Activated CD8-positive, alpha-beta memory T cell treated with anti-CD3 and anti-CD28 coated beads for 4 hours (primary cell): ENCODE measurements at places on chromosomes 12 and 14.

GRCh38 chr14:63747846-63748245, 20.0 kb upstream of the SGPP1 start:
- DNase-seq: no peak

DNA sequence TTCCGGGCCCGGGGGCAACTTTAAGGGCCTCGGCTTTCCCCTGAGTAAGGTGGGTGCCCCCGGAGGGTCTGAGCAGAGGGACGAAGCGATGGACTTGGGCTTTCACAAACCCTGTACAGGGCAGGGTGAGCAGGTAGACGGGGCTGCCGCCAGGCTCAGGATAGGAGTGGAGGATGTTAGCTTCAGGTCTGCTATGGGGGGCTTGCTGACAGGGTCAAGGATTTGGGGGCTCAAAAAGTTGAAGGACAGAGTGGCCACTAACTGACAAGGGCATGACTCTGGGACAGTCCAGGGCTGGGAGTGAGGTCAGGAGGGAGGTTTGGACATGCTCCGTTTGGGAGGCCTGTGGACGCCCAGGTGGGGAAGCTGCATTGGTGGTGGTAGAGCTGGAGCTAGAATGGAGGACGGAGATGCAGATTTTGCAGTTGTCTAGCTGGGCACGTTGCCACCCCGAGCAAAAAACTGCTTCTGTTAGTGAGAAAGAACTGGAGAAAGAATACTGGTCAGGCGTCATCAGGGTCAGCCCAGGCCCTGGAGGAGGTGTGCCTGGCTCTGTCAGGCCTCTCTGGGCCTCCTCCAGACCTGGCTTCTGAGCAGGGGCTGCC, 113.3 kb downstream of the ADGRD1 start:
- no peak for DNase-seq

DNA sequence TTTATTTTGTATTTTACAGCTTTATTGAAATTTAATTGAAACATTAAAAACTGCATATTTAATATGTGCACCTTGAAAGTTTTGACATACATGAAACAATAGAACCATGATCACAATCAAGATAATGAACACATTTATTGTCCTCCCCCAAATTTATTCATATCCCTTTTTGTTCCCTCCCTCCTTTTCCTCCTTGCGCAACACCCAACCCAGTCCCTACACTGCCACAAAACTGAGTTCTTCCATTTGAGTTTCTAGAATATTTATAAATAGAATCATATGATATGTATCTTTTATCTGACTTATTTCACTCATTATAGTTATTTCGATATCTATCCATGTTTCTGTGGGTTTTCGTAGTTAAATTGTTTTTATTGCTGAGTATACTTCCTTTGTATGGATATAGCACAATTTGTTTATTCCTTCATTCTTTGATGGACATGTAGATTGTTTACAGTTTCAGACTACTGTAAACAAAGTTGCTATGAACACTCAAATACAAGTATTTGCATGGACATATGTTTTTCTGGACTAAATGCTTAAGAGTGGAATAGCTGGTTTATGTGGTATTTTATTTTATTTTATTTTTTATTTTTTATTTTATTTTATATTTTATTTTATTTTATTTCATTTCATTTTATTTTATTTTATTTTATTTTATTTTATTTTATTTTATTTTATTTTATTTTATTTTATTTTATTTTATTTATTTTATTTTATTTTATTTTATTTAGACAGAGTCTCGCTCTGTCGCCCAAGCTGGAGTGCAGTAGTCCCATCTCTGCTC, 359.1 kb downstream of the SLC6A15 start:
- DNase-seq: no peak

GRCh38 chr12:11553871-11554533, 95.5 kb upstream of the ETV6 start:
- no peak for DNase-seq

DNA sequence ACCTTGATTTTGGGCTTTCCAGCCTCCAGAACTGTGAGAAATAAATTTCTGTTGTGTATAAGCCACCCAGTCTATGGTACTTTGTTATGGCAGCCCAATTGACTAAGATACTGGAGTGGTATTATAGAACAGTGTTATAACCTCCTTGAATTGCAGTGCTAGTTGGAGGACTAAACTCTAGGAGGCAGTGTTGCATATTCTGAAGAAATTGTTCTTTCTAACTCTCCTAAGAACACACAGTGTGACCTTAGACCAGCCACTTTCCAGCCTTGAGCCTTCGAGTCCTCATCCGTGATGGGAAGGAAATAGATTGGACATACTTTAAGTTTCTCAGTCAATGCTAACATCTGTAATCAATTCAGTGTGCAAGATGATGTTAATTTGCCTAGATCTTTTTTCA, 22.4 kb upstream of the LRRC10 start:
- DNase-seq: no peak

DNA sequence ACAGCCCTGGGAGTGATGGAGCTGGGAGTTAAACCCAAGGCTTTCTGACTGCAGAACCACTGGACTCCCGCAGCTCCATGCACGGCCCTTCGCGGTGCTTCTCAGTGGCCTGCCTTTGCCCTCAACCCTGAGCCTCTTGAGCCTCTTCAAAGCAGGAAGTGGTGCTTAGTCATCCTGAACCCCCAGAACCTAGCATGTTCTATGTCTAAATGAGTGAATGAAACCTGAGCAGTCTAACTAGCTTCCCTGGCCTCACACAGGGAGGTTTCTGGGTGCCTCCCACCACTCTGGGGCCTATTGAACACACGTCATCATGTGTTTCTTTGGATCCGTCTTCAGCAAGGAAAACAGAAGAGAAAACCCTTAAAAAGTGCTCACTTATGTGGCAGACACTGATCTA, 117.9 kb upstream of the SFSWAP start:
- no peak for DNase-seq

DNA sequence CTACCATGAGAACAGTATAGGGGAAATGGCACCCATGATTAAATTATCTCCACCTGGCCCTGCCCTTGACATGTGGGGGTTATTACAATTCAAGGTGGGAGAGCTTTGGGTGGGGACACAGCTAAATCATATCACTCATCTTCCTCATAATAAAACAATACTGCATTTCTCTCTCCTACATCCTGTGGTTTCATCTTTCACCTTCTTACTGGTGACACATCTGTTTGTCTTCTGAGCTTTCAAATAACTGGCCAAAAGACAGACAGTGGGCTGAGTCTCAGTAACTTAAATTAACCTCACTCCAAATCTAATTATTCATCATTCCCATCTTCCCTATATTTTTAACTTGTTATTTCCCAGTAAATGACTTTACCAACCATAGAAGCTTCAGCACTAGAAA, 729.7 kb upstream of the USP15 start:
- no peak for DNase-seq
